ENCODE measurements at places on chromosomes 6 and 20.

GRCh38 chr6:11432713-11433450 is 104.7 kb upstream of the TMEM170B start:
- DNase-seq = no peak

DNA sequence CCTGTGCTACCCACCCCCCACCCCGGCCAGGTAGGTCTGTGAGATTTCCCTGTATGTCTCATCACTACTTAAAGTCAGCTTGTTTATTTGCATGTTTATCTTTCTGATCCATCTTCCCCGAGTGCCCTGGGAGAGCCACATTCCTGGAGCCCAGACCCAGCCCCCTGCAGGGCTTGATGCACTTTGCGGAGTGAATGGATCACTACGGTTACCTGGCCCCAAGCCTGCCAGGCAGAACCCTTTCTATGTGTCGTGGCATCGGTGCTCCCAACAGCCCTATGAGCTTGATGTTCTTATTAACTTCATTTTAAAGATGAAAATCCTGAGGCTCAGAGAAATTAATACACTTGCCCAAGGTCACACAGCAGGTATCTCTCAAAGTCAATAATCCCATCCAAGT is 13.6 kb upstream of the SLCO4A1 start:
- no peak for DNase-seq

DNA sequence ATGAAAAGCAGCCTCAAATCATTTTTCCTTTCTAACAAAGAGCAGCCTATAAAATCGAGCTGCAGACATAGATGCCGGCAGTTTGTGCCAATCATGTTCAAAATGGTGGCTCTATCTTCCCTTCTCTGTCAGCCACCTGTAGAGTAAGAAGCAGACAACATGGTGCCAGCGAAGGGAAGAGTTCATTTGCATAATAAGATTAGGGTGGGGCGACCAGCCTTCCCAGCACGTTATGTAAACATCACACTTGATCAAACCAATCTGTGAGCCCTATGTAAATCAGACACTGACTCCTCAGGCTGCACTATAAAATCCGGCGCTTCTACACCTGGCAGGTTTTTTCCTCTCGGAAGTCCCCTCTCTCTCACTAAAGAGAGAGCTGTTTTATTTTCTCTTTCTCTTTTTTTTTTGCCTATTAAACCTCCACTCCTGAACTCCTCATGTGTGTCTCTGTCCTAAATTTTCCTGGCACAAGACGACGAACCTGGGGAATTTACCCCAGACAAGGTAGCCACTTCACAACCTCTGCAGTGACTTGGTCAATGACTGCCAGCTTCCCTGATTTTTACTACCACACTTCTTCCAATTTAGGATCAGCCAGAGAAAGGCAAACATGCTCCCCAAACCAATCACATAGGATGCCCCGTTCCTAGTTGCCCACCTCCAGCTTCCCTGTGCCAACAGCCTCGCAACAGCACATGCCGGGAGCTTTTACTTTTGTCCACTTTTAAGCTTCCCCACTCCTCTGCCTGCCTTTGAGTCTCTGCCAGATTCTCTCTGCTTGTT is 12.9 kb downstream of the TPMT start:
- no peak for DNase-seq

GRCh38 chr6:113976806-113977205 is 5.9 kb upstream of the HDAC2 start:
- DNase-seq = no peak

GRCh38 chr20:50898475-50898874 is 32.8 kb downstream of the ADNP start:
- DNase-seq = no peak

GRCh38 chr20:64036346-64037198 is 590 bp downstream of the C20orf204 start:
- no peak for DNase-seq
